ENCODE measurements at places on chromosomes 2 and 18. TPM values are rescaled to one million over a fixed set of nuclear protein-coding genes. Genes with fewer than 3 reads are reported as not detected.

GRCh38 chr18:45666006-45666405, 50.7 kb downstream of the SLC14A2 start:
- DNase-seq = no peak

The SKA1 gene
- total RNA-seq = not detected

- DNase-seq = no peak
These were observed 8.9 kb downstream of the HAAO start for GRCh38 chr2:42783511-42783910.

The HOXD12 gene
- not detected for total RNA-seq

The SCYGR4 gene
- not detected for total RNA-seq

DNA sequence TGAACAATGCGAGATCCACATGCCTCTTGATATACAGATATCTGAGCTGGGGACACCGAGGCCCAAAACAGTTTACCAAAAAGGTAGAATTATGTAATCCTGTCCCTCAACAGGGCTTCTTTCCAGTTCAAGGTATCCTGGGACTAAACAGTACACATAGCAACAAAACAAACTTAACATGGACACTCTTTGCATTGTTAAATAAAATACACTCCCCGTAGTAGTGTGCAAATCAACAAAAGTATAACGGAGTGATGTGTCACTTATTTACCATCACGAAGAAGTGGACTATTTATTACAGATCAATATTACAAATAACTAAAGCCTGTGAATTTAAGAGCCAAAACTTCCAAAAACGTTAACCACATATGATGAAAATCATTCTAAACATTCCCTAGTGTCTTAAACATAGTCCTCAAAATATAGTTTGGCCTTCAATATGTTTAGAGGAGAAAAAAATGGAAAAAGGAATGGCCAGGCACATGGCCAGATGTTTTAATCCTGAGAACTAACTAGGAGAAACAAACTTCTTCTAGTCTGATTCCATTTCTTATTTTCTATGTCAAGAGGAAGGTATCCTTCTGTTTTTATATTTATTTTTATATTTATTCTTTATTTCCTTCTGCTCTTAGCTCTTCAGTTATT, 377.5 kb downstream of the OSR1 start:
- no peak for DNase-seq

DNA sequence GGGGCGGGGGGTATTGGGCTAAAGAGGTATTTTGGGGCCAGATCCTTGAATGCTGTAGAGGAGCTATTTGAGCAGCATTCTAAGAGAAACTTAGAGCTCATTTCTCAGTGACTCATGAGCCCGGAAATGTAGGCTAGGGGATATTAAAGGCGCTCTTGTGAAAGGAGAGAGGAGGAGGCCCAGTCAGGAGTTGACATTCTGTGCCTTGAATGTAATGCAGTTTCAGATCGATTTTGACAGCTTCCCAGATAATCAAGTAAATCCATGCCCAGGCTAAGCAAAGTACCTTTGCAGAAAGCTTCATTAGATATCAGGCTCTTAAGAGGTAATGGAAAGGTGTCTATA, 1.5 kb downstream of the CAB39 start:
- no peak for DNase-seq

- no peak for DNase-seq
These were observed 129.7 kb downstream of the PHLPP1 start for GRCh38 chr18:62844850-62845643.

The DSC2 gene
- 12.2 TPM for total RNA-seq

The MMADHC gene
- 93.0 TPM for total RNA-seq

The SLC4A1AP gene
- 16.1 TPM for total RNA-seq

GRCh38 chr2:234521536-234521935, 24.7 kb upstream of the ARL4C start:
- DNase-seq = no peak

The PLCD4 gene
- total RNA-seq = 2.3 TPM

DNA sequence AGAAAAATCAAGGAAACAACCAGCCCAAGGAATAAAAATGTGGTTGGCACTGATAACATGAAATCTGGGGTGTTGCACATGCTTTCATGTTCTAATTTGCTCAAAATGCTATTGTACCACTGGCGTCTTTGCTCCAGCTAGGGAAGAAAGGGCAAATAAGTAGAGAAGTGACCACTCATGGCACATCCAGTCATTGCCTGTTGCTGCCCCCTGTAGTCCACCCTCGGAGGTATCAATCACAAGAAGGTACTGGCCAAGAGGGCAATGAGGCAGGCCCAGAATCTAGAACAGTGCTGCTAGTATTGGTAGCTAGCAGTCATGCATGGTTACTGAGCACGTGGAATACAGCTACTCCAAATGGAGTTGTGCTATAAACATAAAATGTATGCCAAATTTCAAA, 213.4 kb downstream of the CDCA7 start:
- DNase-seq = no peak

The FAM237A gene
- total RNA-seq = not detected

DNA sequence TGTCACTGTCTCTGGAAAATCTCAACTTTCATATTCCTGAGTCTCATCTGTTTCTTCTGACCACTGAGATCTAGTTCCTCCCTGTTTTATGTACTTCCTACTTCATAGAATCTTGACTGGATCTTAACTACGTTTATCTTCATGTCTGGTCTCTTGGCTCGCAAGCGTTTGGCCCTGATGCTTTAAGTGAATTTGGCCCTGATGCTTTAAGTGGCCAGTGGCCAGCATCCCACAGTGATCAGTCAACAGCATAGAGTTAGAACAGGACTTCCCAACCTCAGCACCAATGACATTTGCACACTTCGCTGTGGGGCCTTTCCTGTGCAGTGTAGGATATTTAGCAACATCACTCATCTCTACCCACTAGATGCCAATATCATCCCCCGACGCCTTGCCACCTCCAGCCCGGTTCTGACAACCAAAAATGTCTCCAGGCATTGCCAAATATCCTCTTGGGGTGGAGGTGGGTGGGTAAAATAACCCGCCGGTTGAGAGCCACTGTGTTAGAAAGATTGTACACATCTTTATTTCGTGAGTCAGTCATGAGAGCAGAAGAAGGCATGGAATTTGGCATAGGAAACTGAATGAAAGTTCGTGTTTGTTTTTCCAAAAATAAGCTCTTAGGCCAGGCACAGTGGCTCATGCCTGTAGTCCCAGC, 12.2 kb downstream of the TM4SF20 start:
- no peak for DNase-seq

The ALPI gene
- total RNA-seq = not detected

- DNase-seq = no peak
These were observed 102.5 kb downstream of the FIGN start for GRCh38 chr2:163633291-163633690.

- DNase-seq = no peak
These were observed 124.2 kb upstream of the REV1 start for GRCh38 chr2:99613980-99614379.

The SMARCAL1 gene
- 11.8 TPM for total RNA-seq

The KCNS3 gene
- 5.0 TPM for total RNA-seq

DNA sequence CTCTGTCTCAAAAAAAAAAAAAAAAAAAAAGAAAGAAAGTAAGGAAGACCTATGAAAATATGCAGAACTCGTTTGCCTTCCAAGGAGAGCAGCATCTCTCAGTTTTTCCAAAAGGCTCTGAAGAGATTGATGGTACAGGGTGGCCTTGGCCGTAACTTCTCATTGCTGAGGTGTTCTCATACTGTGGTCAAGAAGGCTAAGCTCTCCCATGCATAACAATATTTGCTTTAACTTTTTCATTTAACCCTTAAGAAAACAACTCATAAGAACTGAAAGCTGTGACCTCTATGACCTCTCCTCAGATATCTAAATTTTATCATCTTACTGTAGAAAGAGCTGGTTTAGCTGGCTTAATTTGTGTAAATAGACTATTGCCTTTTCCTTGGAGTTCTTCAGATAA, 37.1 kb upstream of the GATA6 start:
- no peak for DNase-seq

DNA sequence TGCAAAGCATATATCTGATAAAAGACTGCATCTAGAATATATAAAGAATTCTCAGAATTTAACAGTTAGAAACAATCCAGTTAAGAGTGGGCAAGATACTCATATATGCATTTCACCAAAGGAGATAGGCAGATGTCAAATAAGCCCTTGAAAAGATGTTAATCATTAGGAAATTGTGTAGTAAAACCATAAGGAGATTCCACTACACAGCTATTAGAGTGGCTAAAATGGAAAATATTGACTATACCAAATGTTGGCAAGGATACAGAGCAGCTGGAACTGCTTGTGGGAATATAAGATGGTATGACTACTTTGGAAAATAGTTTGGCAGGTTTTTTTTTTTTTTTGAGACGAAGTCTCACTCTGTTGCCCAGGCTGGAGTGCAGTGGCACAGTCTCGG, 59.5 kb downstream of the CAB39 start:
- no peak for DNase-seq

- DNase-seq = no peak
These were observed 327.2 kb upstream of the TRIB2 start for GRCh38 chr2:12389344-12390045.

The FBXO48 gene
- 0.24 TPM for total RNA-seq

DNA sequence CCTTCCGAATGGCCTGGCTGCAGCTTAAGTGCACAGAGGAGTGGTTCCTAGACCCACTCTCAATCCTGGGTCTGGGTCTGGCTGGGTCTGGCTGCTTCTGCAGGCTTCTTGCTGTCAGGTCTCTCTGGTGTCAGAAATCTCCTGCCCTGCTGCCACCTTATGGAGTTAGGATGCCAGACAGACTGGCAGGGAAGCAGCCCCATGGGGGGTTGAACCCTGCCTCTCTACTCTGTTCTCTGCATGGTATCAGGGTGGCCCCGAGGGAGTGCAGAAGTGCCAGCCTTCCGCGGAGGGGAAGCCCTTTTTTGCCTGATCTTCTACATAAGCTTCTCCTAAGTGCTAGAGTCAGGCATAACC, 89.4 kb downstream of the ZCCHC2 start:
- no peak for DNase-seq

GRCh38 chr2:138071720-138072719, 107.7 kb downstream of the HNMT start:
- no peak for DNase-seq

The MROH2A gene
- total RNA-seq = not detected

DNA sequence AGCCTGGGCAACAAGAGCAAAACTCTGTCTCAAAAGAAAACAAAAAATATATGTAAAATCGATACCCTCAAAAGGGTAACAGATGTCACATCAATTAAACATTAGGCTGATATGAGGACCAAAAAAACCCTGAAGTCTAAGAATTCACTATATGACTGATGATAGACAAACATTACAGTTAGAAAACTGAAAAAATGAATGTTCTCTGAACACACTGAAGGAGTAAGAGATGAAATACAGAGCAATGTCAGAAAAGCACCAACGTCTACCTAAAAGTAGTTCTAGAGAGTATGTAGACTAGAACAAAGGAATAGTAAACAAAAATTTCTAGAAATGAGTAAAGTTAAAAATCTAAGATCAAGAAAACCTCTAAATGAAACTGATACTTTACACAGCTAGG, 81.9 kb downstream of the SLC66A3 start:
- no peak for DNase-seq

- DNase-seq = no peak
These were observed 14.5 kb downstream of the GNLY start for GRCh38 chr2:85708641-85709040.

The PPIL3 gene
- 24.4 TPM for total RNA-seq

The ABCG5 gene
- not detected for total RNA-seq

The WNT10A gene
- total RNA-seq = 0.36 TPM

The CABYR gene
- 1.9 TPM for total RNA-seq

DNA sequence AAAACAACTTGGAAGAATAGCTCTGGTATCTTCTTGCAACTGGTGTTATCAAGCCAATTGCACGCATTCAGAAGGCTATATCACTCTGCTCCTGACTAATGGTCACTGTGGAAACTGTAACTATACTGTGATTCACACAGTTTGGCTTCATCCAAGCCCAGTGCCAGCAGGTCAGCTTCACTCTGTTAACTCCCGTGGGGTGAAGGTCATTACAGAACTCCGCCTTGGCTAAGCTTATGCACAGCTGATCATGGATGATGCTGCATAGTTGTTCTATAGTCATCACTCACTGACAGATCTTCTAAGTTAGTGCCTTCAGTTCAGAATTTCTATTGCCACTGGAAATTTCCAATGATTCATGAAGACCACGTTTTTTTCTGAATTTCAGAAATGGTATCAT, 497.2 kb upstream of the NETO1 start:
- no peak for DNase-seq

- no peak for DNase-seq
These were observed 4.7 kb upstream of the CAPN10 start for GRCh38 chr2:240581811-240582210.

The KIF5C gene
- total RNA-seq = 4.5 TPM

- DNase-seq = no peak
These were observed 132.0 kb upstream of the MYCN start for GRCh38 chr2:15808204-15808910.

The ITPRIPL1 gene
- 6.7 TPM for total RNA-seq

The ABCB11 gene
- 0.37 TPM for total RNA-seq

- no peak for DNase-seq
These were observed 720 bp downstream of the LBX2 start for GRCh38 chr2:74498500-74499266.

DNA sequence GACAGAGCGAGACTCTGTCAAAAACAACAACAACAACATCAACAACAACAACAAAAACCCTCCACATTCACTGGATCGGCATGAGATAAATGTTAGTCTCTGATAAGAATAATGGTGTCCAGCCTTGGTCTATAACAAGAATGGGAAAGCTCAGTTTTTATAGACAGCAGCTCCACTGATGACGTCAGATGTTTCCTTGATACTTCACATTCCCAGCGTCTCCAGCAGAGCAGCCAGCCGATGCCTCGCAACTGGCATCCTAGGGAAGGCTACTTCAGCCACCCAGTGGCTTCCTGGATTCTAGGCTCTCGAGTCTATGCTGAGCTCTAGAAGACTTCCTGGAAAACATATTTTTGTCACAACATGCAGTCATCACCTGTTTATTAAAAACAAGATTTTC, 271.4 kb upstream of the SMIM21 start:
- no peak for DNase-seq

Data from omental fat pad (tissue), 4 donors.